Kidney epithelial cell (primary cell): ENCODE measurements at places on chromosomes 5 and 9.

- no peak for DNase-seq
Measured at GRCh38 chr5:72234265-72234700, 85.8 kb downstream of the MRPS27 start.

DNA sequence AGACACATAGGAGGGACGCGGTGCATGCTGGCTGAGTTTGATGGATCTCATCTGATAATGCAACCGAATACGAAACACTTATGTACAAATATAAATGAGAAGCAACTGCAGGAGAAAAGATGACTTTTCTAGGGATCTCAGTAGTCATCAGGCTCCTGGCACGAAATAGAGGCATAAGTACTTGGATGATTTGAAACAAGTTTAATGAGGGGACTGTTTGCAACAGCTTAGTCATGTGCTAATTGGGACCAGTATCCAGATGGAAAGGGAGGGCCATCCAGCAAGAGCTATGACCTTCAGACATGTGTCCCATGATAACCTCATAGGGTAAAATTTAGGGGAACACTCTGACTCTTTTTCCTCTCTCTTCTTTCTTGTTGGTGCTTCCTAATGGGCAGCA, 123.0 kb downstream of the EGFLAM start:
- DNase-seq = no peak

- no peak for DNase-seq
Measured at GRCh38 chr9:16132513-16132912, 579.7 kb downstream of the CCDC171 start.

DNA sequence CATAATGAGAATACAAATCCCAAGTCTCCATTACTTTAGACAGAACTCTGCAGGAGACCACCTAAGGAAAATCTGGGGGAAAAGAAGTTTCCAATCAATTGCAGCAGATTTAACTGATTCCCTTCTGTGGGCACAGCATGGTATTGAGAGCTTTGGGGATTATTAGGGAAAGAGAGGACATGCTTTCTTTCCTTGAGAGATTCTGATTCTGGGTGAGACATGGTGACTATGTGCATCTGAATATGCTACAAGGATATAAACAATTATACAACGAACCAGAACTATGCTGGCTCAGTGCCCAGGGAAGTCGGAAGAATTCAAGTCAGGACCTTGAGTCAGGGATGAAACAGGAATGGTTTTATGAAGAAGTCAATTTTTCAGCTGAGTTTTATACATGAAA, 183.7 kb downstream of the PDE4D start:
- DNase-seq = peak; percentile 4

DNA sequence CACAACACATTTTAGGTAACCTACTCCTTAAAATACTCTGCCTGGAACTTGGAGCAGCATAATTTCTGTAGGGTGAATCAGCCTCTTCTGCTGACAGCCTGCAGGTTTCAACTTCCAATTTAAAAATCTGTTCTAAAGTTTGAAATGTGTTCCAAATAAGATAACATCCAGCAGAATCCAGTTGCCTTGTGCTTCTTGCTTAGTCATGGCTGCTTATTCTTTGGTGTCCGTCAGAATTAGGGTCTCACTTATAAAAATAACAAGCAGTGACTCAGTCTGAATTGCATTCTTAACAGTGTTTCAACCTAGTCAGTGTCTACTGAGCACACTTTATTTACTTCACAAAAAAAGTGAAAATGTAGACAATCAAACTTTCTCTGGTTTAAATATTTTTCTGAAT, 3.7 kb downstream of the CDH6 start:
- DNase-seq = no peak

DNA sequence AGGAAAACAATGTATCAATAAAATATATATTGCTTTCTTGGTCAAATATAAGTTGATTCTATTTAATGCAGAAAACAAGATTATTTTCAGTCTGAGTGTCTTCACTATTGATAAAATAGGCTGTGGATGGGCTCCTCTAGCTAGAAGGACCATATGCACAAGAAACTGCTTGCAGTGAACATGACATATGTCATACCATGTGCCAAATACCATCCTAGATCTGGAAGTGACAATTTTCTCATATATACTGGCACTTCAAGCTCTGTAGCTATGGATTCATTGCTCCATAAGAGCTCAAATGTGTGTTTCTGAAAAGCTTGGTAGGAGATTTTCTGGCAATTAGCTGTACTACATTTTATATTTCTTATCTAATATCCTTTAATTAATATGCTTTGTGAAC, 95.6 kb upstream of the CDH6 start:
- DNase-seq = no peak

- DNase-seq = no peak
Measured at GRCh38 chr9:86128235-86128822, 29.0 kb upstream of the GOLM1 start.

DNA sequence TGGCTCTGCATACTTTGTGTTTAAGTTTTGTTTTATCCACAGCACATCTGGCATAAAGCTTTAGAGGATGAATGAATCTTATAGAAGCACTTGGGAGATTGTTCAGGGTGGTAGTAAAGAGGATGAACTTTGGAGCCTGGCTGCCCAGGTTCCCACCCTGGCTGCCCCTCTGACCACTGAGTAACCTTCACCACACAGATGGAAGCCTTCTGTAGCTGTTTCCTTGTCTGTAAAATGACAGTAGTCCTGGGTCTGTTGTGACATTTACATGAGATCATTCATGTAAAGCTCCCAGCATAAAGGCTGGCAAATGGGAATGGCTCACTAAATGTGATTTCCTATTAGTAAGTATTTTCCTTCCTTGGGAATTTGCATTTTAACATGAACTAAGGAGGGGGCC, 85.7 kb upstream of the FAM169A start:
- no peak for DNase-seq

- no peak for DNase-seq
Measured at GRCh38 chr5:158143081-158143480, 284.1 kb upstream of the CLINT1 start.

DNA sequence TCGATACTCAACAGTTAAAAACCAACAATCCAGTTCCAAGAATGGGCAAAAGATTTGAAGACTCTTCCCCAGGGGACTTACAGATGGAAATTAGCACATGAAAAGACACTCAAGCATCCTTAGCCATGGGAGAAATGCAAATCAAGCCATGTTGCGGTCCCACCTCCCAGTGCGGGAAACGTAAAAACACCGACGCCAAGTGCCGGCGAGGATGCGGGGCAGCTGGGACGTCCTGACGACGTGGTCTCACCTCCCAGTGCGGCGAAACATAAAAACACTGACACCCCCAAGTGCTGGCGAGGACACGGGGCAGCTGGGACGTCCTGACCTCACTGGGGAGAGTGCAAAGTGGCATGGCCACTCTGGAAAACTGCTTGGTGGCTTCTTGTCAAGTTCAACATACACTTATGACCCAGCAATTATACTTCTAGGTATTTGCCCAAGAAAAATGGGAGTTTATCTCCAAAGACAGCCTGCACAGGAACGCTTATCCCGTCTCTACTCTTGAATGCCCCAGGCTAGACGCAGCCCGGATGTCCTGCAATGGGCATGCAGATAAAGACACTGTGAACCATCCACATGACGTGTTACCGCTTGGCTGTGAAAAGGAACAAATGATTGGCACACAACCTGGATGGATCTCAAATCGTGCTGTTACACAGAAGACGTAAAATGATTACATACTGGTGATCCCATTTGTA, 60.1 kb upstream of the UBAC1 start:
- no peak for DNase-seq

DNA sequence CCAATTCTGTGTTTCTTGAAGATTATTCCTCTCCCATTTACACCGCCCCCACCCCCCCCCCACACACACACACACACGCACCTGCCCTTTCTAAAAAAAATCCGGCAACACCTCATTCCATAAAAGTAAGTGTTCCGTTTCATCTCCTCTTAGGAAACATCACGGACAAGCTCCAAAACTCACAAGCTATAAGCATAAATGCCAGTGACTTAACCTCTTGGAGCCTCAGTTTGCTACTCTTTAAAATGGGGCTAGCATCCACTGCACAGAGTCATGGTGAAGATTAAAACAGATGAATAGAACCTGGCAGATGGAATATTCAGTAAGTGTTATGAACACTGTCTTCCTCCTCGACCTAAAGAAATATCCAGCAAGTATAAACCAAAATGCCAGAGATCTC, 70.5 kb downstream of the PCDH1 start:
- DNase-seq = no peak

DNA sequence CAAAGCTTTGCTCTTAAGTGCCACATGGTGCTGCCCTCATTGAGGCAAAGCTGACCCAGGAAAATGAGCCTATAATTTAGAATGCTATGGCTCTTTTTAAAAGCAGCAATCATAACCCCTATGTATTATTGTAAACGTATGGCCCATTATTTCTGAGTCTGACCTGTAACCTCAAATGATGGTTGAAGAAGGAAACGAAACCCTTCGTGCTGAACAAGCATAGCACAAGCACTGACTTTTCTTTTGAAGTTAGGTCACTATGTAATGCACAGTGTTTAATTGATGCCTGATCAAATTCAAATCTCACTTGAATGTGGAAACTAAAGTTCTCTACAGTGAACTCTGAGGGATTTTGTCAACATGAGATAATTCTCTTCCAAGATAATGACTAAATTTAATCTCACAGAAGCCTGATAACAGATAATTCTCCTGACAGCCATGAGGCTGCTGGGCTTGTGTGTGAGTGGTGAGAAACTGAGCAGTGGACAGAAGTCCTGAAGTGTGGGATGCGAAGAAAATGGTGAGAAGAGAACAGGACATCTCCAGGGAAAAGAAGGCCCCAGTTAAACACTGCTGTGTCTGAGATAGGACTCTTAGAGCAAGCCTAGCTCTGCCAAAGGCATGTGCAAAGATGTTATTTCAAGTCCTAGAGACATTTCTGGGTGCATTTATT, 226.9 kb downstream of the MAN2A1 start:
- no peak for DNase-seq
